ENCODE measurements at places on chromosomes 5 and 9.

- DNase-seq: no peak
Observed at GRCh38 chr5:73286896-73287295, 113.9 kb downstream of the TMEM174 start.

- no peak for DNase-seq
Observed at GRCh38 chr9:130073373-130073772, 19.7 kb downstream of the GPR107 start.

- no peak for DNase-seq
Observed at GRCh38 chr9:134193912-134194535, 29.7 kb upstream of the RNU6ATAC start.

- no peak for DNase-seq
Observed at GRCh38 chr9:98532147-98532546, 176.6 kb downstream of the GABBR2 start.

DNA sequence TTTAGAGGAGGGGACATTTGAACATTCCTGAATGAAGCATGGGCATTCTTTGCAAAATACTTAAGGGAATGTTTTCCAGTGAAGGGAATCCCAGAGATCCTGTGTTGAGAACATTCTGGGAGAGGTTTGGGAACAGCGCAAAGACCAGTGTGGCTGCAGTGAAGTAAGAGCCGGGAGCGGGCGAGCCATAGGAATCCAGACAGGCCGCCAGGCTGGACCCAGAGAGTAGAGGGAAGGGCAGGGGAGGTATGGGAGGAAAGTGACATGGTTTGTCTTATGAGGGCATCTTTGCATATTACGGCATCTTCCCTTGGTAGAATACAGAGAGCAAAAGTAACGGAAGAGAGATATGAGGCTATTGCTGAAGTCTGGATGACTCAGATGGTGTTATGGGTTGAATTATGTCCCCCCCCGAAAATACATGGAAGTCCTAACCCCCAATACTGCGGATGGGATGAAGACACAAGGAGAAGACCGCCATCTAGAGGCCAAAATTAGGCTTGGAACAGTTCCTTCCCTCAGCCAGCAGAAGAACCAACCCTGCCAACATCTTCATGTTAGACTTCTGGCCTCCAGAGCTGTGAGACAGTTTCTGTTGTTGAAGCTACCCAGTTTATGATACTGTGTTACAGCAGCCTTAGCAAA is 268.2 kb downstream of the MAST4 start:
- DNase-seq: no peak

GRCh38 chr5:105145152-105145551 is 1582.6 kb upstream of the NUDT12 start:
- DNase-seq: no peak

- DNase-seq: no peak
Observed at GRCh38 chr9:114494776-114495569, 10.3 kb downstream of the WHRN start.

GRCh38 chr5:42991404-42992087 is 48.6 kb downstream of the ANXA2R start:
- no peak for DNase-seq

- DNase-seq: no peak
Observed at GRCh38 chr5:180235077-180235476, 26.1 kb upstream of the RASGEF1C start.

DNA sequence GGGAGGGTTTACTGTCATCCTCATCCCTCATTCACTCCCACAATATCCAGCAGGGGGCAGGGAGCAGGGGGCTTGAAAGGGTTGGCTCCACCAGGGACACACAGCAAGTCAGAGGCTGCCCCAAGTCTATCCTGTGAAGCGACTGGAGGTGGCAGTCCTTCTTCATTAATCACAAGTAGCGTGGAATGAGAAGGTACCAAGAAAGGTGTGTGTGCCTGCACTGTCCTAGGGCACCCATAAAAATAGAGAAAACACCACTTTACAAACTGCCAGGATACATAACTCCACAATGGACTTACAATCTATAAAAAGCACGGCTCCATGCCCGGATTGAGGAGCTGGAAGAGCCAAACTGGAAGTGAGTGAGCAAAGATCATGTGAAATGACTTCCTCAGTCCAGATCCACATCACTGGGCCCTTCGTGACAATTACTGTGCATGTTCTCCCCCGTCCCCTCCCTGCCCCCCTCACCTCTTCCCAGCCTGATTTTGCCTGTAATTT is 183.9 kb downstream of the SLIT3 start:
- no peak for DNase-seq

- DNase-seq: no peak
Observed at GRCh38 chr9:33234511-33235467, 5.2 kb upstream of the SPINK4 start.

DNA sequence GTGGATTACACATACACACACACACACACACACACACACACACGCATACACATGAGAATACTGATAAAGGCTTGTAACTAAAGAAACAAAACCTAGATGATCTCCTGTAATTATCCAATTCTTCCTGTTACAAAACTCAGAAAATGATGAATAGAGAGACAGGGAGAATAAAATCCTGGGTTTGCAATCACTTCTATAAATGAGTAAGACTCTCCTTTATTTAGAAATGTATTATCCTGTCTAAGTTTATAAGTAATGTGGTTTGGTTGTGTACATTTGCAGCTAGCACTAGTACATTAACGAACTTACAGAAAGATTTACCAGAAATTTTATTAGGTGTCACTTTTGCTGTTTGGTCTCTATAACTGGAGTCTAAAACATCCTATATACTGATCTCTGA is 2.8 kb upstream of the PRR16 start:
- DNase-seq: no peak
